ENCODE measurements at places on chromosomes 1 and 21.

DNA sequence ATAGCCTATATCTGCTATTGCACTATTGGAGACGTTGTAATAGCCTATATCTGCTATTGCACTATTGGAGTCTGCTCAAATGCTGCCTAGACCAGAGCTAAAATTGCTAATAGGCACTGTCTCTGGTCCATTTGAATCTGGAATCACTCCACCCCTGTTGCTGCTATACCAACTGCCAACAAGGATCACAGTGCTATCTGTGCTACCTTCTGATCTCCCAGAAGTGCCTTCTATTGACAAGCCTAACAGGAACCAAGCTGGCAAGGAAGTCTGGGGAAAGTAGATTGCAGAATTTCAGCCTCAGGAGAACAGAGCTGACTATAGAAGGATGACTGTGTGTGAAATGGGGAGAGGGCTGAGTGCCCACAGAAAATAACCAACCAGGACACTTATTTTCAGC lies 15.9 kb downstream of the RWDD3 start:
- no peak for DNase-seq

DNA sequence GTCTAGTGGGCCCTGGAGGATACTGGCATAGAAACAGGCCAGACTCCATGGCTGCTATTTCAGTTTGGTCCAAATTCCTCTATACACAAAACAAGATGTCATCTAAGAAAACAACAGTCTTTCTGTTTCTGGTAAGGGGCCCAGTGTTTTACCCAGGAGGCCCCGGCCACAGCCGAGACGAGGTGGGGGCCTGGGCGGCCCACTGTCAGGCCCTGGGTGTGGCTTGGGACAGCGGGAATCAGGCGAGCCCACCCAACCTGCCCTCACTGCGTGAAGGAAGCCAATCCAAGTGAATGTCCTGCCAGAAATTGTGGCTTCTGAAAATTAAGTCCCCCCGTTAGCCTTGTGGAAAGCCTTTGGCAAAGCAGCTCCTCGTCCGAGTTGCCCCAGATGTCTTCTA lies 31.2 kb upstream of the GPR153 start:
- DNase-seq, result no peak

DNA sequence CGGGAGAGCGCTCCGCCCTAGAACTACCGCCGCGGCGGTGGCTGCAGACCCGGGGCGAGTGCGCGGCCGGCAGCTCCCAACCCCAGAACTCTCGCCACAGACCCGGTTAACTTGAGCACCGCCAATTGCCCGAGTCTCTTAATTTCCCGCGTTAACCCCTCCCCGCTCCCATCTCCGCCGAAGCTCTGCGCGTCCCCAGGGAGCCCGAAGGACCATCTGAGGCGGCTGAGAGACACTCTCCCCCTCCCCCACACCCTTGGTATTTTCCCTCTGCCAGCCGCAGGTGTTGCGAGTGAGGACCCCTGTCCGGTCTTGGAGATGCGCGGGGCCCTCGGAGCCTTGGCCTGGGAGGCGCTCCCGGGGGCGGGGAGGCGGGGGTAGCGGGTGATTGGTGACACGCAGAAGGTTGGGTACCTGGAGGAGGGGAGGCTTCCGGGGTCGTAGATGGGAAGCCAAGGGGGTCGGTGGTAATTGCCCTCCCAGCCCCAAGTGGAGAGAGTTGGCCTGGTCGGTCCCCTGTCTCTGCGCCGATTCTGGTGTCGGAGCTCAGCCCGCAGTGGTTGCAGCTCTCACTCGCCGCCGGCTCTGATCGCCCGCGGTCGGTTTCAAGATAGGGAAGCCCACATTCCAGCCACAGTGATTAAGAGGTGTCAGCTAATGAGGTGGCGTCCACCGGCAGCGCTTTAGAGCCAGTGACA lies 858 bp upstream of the SUSD4 start:
- DNase-seq, result no peak

GRCh38 chr1:243434594-243434993 lies 178.8 kb downstream of the SDCCAG8 start:
- no peak for DNase-seq

- no peak for DNase-seq
Measured at GRCh38 chr1:11211461-11211860, 22.3 kb downstream of the ANGPTL7 start.

DNA sequence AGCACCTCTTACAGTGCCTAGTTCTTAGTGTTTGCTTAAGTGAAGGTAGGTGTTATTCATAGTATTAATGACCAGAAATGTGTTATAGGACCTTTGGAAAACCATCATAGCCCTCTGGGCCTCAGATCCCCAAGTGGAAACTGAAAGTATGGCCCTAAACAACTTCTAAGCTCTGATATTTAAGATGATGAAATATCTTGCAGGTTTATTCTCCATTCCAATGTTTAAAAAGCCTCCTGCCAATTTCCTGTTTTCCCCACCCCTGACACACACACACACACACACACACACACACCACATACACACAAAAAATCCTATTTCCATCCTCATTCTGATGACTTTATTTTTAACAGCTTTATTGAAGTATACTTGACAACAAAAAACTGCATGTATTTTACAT lies 108.2 kb downstream of the DIRAS3 start:
- no peak for DNase-seq

DNA sequence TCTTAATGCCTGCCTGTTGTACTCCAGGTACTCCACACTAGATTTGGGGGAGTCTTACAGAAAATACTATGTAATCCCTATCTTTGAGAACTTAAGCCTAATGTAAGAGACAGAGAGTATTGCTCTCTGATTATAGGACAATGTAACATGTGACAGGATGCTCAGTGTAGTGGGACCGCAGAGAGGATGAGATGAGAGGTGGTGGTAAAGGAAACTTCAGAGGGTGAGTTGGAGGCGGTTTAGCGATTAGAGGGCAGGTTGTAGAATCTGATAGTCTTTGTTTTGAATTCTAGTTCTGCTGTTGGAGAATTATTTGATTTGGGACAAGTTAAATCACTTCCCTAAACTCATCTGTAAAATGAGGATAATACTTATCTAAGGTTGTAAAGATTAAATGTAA lies 5.4 kb downstream of the SOAT1 start:
- no peak for DNase-seq

GRCh38 chr1:16969057-16969611 lies 11.3 kb downstream of the MFAP2 start:
- no peak for DNase-seq

DNA sequence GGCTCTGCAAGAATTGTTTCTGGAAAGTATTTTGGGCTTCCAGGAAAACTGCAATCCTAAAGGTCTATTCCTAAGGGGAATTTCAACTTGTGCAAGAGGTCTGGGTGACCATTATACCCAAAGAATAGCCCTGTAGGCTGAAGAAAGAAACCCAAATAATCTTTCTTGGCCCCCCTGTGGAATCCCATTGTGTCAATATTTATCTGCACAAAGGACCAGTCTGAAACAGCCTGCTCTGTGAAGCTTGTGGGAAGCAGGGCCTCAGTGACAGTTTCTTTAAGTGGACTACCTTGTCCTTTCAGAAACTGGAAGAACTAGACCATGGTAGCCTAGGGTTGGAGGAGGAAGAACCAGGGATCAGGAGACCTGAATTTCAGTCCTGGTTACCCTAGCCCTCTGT lies 58.4 kb upstream of the HSD17B7 start:
- DNase-seq, result no peak
